ENCODE measurements at places on chromosomes 7 and 10.

DNA sequence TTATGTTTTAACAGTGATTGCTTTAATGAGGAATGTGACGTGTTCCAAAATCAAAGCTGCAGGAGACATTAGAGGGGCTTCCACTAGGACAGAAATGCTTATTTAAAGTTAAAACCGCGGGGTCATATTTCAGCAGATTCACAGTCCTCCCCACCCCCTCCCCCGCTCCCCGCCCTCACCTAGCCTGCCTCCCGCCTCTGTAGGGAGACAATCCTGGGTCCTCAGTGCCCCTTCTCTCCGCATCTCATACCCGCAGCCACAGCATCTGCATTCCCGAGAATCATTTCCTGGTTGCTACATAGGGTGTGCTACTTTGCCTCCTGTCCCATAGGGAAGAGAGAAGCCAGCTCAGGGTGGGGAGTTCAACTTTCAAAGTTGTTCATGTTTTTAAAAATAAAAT lies 3.1 kb upstream of the DRGX start:
- DNase-seq = no peak

DNA sequence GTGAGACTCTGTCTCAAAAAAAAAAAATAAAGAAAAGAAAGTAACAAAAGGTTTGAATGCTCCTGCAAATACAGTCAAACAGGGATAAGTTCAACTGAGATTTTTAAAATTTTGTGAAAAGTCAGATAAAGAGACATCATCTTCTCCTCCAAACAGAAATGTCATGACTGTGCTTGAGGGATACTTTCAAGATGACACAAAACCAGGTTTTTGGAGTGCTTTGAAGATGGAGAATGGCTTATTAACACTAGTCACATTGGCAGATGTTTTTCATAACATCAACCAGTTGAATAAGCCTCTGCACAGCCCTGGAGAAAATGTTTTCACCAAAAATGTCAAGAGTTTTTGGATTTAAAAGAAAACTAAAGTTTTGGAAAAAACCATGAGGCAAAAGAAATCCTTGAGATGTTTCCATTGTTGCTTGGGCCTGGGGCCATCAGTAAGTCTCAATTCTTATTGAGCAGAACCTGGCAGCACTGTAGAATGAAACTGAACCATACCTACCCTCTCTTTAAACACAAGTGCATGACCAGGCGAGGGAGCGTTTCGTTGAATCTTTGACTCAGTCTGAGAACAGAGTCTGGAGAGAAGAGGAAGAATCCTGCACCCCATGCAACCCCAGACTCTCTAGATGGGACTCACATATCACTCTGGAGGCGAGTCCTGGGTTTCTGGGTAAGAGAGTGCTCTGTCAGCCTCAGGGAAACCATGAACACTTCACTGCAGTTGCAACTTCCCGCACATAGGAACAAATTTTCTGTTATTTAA lies 37.4 kb upstream of the PRKCQ start:
- no peak for DNase-seq

DNA sequence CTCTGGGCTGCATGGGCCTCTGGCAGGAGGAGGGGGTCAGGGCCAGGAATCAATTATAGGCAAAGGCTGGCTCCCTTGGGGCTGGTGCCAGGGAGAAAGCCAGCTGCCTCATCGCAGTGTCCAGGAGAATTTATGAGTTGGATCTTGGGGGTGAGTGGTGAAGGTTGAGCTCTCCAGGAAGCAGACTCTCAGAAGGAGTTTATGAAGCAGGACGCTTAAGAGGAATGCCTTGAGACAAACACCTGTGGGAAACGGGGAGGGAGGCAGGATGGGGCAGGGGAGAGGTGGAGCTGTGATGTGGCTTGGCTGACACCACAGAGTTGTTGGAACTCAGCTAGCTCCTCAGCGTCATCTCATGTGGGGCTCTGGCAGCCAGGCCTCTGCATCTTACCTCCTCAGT lies 428.5 kb downstream of the RPS24 start:
- no peak for DNase-seq

- no peak for DNase-seq
Measured at GRCh38 chr10:119198438-119198837, 8.9 kb upstream of the GRK5 start.

DNA sequence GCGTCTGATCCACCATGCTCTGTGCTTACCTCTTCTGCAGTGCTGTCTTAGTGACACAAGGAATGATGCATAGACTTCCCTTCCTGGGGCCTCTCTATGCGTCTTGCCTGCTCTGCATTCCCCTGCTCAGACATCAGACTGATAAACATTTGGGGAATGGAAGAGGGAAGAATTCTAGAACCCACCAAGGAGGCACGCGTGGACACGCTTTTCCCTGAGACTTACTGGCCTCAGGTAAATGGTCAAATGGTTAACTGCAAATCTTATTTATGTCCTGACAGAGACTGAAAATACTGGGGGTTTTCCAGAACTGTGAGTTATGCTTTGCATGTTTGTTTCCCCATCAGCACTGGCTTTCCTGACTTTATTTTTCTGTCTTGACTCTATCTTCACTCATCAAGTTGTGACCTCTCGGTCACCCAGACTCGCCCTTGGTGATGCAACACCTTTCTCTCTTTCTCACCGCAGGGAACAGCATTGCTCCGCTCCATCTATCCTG lies 285.9 kb upstream of the FZD8 start:
- no peak for DNase-seq

DNA sequence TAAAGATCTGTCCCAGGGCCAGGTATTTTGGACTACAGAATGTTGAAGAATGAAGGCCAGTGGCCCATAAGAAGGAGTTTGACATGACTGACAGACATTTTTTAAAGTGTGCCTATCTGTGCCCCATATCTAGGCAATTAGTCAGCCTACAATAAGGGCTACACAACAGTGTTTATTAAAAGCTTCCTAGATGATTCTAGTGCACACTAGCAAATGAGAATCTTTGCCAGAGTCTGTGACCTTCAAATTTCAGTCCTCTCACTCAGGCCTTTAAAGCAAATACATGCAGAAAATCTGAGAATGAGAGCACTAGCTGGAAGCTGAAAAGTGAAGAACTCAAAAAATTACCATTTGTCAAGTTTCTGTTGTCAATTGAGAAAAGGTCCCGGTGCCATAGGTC lies 208.7 kb downstream of the VTI1A start:
- DNase-seq = no peak

- DNase-seq = no peak
Measured at GRCh38 chr7:156751319-156751718, 110.7 kb downstream of the RNF32 start.

GRCh38 chr7:95632609-95633008 lies 36.3 kb upstream of the PDK4 start:
- no peak for DNase-seq

- no peak for DNase-seq
Measured at GRCh38 chr7:24827027-24827426, 69.8 kb upstream of the GSDME start.

- no peak for DNase-seq
Measured at GRCh38 chr7:149761307-149761706, 12.1 kb downstream of the ZNF467 start.

GRCh38 chr10:126640401-126640800 lies 30.1 kb downstream of the C10orf90 start:
- DNase-seq = no peak

DNA sequence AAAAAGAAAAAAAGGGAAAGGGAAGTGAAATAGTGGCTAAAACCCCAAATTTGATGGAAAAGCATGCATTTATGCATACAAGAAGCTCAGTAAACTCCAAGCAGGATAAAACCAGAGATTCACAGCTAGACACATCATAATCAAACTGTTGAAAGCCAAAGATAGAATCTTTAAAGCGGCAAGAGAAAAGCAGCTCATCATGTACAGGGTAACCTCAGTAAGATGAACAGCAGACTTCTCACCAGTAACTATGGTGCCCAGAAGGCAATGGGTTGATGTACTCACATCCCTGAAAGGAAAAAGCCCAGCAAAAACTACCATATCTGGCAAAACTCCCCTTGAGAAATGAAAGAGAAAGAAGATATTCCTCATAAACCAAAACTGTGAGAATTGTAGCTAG lies 60.4 kb downstream of the TPST1 start:
- DNase-seq = no peak

- DNase-seq = no peak
Measured at GRCh38 chr10:22992075-22992474, 64.2 kb downstream of the ARMC3 start.

DNA sequence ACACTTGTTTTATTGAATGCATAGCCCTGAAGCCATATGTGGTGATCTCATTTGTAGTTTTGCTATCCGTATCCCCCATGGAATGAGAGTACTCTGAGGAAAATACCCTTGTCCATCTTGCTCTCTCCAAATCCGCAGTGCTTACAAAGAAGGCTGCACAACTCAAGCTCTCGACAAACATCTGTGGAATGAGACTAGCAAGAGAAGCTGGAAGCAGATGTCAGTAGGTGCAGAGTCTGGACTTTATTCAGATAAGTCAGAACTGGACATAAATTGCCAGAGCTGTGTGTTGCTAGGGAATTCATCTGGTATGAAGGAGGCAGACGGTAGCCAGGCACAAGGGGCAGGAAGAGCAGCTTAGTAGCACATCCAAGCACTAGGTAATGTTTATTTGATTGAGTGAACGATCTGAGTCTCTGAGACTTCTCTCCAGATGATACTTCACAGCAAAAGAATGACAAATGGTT lies 1046.2 kb downstream of the XPNPEP1 start:
- DNase-seq = no peak

DNA sequence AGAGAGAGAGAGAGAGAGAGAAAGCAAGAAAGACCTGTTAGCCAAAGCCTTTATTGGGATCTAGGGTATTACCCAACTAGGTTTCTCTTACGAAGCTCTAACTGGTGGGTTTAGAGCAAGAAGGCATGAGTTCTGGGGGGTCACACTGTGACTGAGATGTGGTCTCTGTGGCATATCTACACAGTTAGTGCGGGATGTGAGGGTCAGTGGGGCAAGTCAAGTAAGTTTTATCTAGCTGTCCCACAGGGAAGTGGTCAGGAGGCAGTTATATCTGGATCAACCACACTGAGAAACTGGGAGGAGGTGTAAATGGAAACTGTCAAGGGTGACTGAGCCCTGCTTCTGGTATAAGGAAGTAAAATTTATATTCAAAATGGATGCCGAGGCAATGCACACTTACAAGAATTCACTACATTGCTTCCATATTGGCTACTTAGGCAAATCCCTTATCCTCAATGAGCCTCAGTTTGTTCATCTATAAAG lies 331.6 kb upstream of the HPS1 start:
- DNase-seq = no peak

DNA sequence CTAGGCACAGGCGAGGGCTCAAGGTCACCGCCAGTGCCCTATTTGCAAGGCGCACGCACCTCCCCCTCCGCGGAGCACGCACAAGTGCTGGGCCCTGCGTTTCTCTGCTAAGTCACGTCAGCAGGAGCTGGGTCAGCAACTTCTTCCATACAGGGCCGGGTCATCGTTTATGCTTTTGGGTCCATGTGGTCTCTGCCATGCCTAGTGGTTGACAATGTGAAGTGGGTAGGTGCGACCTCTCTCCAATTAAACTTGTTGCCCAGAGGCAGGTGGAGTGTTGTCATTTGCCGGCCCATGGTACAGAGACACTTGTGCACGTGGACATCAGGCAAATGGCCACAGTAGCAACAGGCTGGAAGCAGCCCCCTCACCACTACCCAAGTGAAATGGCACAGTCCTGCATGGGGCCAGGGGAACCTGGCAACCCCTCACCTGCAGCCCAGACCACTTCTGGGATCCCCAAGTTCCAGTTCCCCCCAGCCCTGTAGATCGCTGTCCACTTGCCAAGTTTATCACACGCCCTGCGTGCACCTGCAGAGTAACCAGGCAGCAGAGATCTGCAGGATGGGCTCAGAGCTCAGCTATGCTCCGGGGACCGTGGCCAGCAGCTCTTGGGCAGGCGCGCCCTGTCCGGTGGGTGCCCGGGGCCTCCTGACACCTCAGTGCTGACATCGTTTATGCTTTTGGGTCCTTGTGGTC lies 86.1 kb upstream of the PPP2R2D start:
- DNase-seq = no peak

GRCh38 chr10:77386838-77387237 lies 250.8 kb downstream of the KCNMA1 start:
- DNase-seq = no peak

- DNase-seq = no peak
Measured at GRCh38 chr7:91814189-91814588, 66.3 kb downstream of the MTERF1 start.

- DNase-seq = no peak
Measured at GRCh38 chr7:105691680-105692564, 110.6 kb upstream of the EFCAB10 start.

DNA sequence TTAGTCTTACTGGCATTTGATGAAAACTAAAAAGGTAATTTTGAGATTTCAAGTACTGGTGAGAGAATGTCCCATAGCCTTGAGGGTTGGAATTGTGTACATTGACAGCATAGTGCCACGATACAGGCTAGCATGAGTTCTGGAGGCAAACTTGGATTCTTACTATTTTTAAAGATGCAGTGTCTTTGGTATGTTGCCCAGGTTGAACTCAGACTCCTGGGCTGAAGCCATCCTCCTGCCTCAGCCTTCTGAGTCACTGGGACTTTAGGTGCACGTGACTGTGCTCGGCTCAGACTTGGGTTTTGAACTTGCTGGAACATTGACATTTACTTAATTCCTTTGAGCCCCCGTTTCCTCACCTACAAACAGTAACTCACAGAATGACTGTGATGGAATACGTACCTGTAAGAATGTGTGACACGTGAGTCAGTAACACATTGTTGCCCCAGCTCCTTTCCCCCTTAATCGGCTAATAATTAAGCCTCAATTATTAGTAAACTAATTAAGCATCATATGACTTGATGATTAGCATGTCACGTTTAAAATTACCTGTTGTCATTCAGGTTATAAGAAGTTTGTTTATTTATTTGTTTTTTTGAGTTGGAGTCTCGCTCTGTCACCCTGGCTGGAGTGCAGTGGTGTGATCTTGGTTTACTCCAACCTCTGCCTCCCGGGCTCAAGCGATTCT lies 10.6 kb downstream of the DNAJB6 start:
- DNase-seq = no peak

DNA sequence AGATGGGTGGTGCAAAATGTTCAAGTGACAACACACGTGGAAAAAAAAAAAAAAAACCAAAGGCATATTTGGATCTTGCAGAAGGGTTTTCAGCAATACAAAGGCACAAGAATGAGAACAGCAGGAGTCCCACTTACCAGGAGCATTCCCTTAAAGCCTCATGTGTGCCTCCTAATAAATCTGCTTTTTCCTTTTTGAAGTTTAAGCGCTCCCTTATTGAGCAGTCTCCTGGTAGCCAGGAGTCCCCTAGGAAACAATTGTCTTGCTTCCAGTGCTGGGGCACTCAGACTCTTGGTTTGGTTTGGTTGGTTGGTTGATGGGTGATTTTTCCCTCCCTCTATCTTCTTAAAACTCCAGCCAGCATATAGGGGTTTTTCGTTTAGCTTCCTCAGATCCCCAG lies 321.8 kb upstream of the NFE2L3 start:
- no peak for DNase-seq

Data from hypothalamus (tissue), 51 donors.